CD4-positive, alpha-beta T cell (primary cell): ENCODE measurements at places on chromosomes 1 and 21. TPM values are rescaled to one million over a fixed set of nuclear protein-coding genes. Genes with fewer than 3 reads are reported as not detected.

Gene KHDRBS1
- 94.2 TPM for total RNA-seq

Gene TBCE
- total RNA-seq = 7.0 TPM

Gene ITLN1
- not detected for total RNA-seq

Gene IL10
- total RNA-seq = 0.27 TPM

Gene RLF
- total RNA-seq = 42.7 TPM

Gene LCE2C
- not detected for total RNA-seq

Gene TCP10L
- total RNA-seq = 0.34 TPM
